COR-L47 (cell line): ENCODE measurements at places on chromosomes 6 and 20.

- DNase-seq: no peak
Measured at GRCh38 chr6:75126518-75126917, 79.3 kb downstream of the COL12A1 start.

DNA sequence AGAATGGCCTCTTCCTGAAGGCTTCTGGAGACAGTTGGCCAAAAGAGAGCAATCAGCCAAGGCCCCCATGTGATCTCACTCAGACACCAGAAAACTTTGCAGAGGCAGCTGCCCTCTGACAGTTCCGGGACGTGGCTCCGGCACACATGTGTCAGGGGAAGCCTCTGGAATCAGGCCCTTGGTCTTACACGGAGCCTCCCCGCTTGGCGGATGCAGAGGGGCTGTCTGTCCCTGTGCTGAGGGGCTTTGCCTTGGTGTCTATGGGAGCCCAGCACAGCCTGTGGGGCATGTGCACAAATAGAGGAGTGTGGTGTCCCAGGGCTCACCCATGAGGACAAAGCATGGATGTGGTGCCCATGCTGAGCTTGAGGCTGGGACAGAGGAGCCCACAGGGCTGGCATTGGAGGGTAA lies 13.8 kb downstream of the SIGLEC1 start:
- no peak for DNase-seq

DNA sequence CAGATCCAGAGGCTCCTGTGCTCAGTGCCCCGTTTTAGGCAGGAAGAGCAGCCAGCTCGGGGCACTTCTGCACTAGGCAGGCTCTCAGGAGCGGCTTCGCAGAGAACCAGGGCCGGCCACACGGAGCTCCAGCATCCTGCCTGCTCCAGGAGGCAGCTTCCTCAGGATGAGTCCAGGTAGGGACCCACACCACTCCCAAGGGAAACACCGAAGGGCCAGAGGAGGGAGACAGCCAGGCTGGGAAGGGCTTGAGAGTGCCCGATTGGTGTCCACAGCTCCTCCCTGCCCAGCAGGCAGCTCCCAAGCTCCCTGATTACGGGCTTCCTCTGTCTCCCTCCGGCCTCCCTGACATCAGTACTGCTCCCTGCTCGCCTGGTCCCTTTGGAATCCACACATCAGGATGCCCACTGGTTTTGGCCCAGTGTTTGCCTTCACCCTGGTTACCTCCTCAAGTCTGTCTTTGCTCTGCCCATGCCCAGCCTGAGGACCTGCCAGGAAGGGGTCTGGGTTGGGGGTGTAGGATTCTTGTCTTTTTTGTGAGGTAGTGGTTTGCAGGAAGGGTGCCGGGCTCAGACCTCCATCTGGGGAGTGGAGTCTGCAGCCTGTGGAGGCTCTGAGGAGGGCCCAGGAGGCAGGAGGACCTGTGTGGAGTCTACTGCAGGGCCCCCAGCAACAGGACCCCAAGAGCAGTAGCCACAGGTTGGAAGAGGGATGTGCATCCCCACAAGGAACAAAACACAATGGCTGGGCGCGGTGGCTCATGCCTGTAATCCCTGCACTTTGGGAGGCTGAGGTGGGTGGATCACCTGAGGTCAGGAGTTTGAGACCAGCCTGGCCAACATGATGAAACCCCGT lies 11.2 kb upstream of the PYGB start:
- DNase-seq: no peak

DNA sequence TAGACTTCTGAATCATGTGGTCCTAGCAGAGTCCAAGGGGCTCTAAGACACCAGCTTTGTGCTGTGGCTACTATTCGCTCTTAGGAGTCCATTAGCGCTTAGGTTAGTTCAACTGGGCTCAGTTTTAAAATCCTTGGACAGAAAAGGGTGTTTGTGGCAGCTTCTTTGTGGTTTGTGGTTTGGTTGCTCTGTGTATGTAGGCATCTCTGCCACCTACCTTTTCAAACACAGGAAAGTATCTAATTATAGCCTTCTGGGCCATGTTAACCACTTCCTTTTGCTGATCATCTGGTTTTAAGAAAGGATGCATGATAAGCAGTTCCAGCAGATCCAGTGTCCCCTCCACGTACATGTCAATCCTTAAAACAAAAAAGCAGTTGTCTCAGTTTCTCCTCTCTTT lies 10.8 kb downstream of the GSTA4 start:
- DNase-seq: no peak

DNA sequence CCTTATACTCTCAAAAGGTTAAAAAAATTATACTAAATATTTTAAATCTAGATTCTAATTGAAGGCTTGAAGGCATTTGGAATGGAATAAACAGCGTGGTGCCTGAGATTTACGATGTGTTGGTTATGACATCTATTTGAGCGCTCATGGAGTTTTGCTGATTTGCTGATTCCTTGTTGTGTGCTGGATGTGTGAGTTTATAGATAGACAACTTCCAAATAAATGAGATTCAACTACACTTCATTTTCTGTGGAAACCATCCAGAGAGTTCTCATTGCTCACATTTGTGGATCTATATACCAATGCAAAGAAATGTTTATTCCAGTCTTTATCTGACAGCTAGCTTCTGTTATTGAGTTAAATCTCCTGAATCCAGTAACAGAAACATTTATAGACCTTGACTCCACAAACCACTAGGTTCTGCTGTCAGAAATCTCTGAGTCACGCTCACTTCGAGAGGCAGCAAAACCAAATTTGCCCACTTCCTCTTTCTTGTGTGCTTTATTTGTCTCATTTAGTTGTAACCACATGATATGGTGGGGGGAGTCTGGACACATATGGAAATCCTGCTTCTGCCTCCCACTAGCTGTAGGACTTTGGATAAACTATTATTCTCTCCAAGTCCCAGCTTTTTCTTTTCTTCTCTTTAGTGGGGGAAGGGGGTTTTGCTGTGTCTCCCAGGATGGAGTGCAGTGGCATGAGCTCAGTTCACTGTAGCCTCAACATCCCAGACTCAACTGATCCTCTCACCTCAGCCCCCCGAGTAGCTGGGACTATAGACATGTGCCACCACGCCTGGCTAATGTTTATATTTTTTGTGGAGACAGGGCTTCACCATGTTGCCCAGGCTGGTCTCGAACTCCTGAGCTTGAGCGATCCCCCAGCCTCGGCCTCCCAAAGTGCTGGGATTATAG lies 54.5 kb downstream of the IPCEF1 start:
- no peak for DNase-seq

GRCh38 chr20:17794400-17794799 lies 94.6 kb downstream of the BANF2 start:
- DNase-seq: no peak

DNA sequence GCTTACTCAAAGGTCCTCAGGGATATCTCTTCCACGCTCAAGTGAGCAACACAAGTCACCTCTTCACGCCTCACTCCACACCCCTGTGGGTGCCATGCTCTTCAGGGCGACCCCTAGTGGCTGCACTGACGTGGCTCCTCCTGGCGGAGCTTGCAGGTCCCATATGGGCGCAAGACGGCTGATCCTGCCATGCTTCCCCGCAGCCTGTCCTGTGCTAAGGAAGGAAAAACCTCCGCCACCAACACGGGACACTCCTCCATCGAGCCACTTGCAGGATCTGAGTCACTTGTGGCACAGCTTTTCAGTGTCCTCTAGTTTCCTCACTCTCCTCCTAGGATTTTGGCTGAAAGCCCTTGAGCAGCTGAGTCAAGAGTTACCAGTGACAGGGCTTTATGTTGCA lies 90.7 kb downstream of the KHDC1L start:
- no peak for DNase-seq
